ENCODE measurements at places on chromosomes 4 and X.

DNA sequence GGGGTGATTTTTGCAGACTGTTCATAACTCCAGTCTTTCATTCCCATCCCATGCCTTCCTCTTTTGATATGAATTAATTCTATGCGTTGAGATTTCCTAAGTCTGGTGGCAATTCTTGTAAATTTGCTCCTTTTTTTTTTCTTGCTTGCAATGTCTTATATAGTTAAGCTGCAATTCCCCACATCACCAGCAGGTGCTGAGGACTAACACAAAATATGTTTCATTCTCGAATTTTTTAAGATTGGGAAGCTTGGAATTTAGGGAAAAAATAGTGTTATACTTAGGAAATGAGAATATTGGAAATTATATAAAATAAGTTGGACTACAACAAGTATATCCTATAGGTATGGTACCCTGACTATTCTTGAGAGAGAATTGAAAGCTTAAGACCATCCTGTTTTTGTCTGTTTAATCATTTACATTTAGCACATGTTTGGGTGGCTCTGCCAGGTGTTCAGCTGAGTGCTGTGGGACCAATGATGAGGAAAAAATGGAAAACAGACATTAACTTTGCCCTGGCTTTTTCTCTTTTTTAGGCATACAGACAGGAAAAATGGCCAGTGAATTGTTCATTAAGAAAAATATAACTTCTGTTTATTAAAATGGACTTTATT, 30.2 kb downstream of the AFF2 start:
- peak; percentile 0 for DNase-seq

DNA sequence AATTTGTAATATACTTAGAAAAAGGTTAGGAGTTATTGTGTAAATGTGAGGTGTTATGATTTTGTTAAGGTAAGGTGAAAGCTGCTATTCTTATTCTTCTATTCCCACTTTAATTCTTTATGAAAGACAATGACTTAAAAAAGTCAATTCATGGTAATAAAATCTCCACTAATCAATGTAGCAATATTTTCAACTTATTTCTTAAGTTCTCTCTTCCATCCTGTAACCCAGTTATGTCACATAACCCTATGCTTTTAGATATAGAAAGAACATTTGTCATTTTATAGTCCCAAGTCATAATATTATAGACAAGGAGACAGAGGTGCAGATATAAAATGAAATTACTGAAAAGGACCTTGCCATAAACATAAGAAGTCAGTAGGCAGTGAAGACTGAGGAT, 157.9 kb upstream of the SLC7A11 start:
- no peak for DNase-seq

- no peak for DNase-seq
Observed at GRCh38 chr4:73612032-73612431, 8.2 kb downstream of the RASSF6 start.

GRCh38 chr4:17780501-17781299, 721 bp downstream of the FAM184B start:
- DNase-seq: no peak

GRCh38 chr4:10097906-10098779, 18.5 kb downstream of the WDR1 start:
- DNase-seq: no peak

DNA sequence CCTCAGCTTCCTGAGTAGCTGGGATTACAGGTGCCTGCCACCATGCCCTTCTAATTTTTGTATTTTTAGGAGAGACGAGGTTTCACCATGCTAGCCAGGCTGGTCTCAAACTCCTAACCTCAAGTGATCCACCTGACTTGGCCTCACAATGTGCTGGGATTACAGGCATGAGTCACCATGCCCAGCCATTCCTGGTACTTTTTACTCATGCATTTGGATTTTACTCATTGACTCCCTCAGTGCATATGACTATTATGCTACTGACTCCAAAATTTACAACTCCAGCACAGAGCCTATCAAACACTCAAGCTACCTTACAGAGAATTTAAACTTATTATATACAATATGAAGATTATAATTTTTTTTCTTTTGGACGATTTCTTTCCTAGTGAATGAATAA, 199.9 kb downstream of the CXXC4 start:
- no peak for DNase-seq

DNA sequence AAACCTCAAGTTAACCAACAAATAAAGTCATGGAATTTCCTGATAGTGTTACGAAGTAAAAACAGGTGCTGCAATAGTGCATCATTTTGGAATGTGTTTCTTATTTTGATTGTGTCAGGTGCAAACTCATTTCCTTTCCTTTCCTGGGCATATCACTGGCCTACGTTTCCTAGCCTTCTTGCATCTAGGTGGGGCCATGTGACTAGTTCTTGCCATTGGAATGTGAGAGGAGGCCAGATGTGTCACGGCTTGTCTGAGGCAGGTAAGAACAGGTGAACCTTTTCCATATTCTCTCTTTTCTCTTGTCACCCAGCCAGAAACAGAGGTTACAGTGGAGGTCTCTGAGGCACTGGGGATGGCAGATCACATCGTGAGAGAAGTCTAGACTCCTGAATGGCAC, 868.0 kb downstream of the RPA4 start:
- no peak for DNase-seq

GRCh38 chr4:134762053-134762452, 560.5 kb upstream of the PABPC4L start:
- DNase-seq: no peak

DNA sequence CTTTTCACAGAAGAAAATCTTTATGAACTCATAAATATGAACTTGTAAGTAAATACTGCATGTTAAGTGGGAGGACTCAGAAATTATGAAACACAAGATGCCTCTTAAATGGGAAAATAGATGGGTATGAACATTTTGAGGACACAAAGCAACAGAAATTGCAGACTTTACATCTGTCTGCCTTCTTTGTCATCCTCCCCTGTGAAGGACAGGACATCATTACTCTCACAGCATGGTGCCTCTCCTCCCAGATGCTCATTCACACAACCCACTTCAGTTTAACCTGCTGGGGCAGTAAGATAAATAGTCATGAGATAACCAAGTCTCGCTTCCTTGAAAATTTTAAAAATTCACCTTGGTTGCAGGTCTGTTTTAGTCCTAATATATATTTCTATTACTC, 144.5 kb downstream of the APBB2 start:
- no peak for DNase-seq

GRCh38 chr4:6538575-6538974, 36.4 kb upstream of the MAN2B2 start:
- no peak for DNase-seq

- DNase-seq: no peak
Observed at GRCh38 chr4:13523105-13523477, 21.2 kb downstream of the NKX3-2 start.

DNA sequence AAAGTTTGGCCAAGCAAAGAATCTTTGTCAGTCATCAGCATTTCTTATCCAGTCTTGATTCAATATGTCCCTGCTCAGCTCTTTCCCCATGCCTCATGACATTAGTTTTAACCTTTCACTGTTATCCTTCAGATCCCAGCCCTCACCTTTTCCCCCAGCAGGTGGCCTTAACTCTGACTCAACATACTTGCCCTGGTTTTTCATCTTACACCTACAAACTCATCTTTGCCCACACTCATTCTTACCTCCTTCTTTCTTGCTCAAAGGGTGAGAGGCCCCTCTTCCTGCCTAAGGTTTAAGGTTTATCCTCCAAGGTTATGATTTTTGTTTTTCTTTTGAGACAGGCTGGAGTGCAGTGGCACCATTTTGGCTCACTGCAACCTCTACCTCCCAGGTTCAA, 10.6 kb upstream of the ANXA5 start:
- DNase-seq: peak; percentile 19

- no peak for DNase-seq
Observed at GRCh38 chrX:12228862-12229261, 90.6 kb downstream of the FRMPD4 start.

GRCh38 chrX:129701624-129702069, 37.1 kb upstream of the XPNPEP2 start:
- no peak for DNase-seq

- DNase-seq: no peak
Observed at GRCh38 chr4:99362768-99363167, 10.2 kb upstream of the ADH1C start.

GRCh38 chr4:35102066-35102465, 1142.2 kb downstream of the ARAP2 start:
- DNase-seq: no peak

- no peak for DNase-seq
Observed at GRCh38 chr4:39514888-39515401, 12.3 kb downstream of the UGDH start.

- DNase-seq: no peak
Observed at GRCh38 chr4:75678965-75679364, 5.8 kb upstream of the G3BP2 start.

DNA sequence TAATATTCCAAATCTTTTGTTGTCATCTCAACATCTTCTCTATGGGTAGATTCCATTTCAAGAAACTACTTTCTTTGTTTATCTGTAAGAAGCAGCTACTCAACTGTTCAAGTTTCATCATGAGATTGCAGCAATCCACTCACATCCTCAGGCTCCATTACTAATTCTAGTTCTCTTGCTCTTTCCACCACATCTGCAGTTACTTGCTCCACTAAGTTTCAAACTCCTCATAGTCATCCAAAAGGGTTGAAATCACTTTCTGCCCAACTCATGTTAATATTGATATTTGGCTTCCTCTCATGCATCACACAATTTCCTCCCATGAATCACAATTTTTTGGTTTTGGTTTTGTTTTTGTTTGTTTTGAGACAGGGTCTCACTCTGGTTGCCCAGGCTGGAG, 35.7 kb downstream of the ADH5 start:
- no peak for DNase-seq

- no peak for DNase-seq
Observed at GRCh38 chrX:103681443-103681842, 5.1 kb downstream of the MORF4L2 start.

DNA sequence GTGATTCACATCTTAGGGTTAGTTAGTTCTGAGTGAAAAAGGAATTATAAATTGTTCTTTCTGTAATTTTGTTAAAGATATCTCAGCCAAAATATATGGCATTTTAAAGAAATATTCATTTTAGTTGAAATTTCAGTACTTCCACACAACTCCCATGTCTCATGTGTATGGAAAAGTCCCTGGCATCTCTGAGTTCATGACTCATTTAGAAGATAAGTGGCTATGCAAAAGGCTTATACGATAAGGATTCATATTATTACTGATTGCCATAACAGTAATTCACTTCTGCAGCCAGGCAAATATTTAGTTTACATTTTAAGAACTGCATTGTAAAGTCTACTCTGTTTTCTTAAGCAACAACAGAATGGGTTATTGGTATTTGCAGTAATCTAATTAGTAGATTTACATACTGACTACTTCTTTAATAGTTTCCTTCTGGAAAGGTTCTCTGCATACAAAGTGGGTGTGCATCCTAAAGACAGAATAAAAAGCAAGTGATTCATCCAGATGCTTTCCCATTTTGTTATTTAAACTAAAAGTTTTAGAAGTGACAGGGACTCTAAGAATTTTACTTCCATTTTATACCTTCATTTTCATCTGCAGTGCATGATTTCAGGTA, 682.4 kb upstream of the PABPC4L start:
- DNase-seq: no peak

- DNase-seq: no peak
Observed at GRCh38 chr4:37998226-37998625, 38.0 kb downstream of the PTTG2 start.

- peak; percentile 73 for DNase-seq
Observed at GRCh38 chr4:51831133-51831532, 11.8 kb upstream of the DCUN1D4 start.

GRCh38 chr4:85407546-85407945, 67.4 kb upstream of the ARHGAP24 start:
- DNase-seq: no peak

GRCh38 chr4:169620880-169621248, 486 bp downstream of the CLCN3 start:
- DNase-seq: peak; percentile 27

- no peak for DNase-seq
Observed at GRCh38 chr4:28373601-28374000, 1513.0 kb downstream of the STIM2 start.

GRCh38 chrX:8034058-8034457, 106.8 kb upstream of the PNPLA4 start:
- DNase-seq: no peak
